ENCODE measurements at places on chromosomes 7 and 10.
A peak's percentile ranks its signal among the peaks of the same experiment; 100 is the strongest.

- DNase-seq: no peak
These were observed 763.4 kb downstream of the KCNMA1 start for GRCh38 chr10:76874176-76874575.

GRCh38 chr10:6108631-6109443 lies 20.0 kb downstream of the RBM17 start:
- peak; percentile 41 for DNase-seq

DNA sequence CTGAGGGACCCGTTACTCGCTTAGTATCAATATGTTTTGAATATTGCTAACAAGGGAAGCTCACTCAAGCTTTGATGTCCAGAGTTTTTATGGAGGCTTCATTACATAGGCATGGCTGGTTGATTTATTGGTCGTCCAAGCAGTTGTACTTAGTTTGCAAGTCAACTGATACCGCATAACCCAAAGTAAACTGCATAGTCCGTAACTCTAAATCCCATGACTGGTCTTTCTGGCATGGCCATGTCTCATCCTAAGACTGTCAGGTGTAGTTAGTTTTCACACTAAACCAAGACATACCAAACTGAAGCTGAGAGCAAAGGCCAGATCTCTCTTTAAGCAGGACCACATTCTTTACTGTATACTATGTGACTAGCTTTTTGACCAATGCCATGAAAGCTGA lies 397.9 kb downstream of the TFEC start:
- no peak for DNase-seq

DNA sequence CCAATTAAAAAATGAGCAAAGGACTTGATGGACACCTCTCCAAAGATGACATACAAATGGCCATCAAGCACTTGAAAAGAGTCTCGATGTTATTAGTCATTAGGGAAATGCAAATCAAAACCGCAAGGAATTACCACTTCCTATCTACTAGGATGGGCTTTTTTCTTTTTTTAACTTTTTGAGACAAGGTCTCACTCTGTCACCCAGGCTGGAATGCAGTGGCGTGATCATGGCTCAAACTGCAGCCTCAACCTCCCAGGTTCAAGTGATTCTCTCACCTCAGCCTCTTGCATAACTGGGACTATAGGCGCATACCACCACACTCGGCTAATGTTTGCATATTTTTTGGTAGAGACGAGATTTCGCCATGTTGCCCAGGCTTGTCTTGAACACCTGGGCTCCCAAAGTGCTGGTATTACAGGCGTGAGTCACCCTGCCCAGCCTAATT lies 13.6 kb downstream of the NKX1-2 start:
- no peak for DNase-seq

DNA sequence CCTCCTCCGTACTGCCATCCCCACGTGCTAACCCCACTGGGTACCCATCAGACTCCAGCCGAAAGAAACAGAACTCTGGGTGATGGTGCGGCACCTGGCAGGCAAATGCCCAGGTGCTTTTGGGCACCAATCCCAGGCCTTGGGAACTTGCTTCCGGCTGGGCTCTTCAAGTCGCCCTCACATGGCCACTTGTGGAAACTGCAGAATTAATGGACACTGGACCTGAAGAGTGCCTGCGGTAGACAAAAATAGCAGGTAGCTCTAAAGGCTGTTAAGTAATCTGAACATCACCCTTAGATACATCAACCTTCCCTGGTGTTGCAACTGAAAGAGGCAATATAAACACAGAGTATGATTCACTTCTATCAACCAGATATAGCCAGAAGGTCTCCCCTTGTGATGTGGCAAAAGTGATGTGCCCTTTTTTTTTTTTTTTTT lies 644.4 kb downstream of the GRM8 start:
- DNase-seq: no peak

GRCh38 chr7:123548406-123548805 lies 9.2 kb downstream of the NDUFA5 start:
- no peak for DNase-seq

DNA sequence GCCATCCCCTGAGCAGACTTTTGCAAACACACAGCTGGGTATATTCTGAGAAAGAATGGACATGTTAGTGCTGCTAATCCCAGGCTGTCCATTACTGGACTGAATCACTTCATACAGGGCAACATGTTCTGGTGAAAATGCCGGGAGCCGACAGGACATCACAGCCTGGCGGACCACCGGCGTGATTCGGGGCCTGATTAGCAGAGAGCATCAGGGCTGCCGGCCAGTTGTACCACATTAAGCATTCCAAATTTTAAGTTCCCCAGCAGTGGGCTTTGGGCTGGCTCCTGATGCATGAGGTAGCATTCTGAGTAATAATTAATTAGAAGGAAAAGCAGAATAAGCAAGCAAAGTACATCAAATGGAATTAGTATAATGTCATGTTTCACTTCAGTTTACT lies 229.0 kb downstream of the GRID1 start:
- DNase-seq: no peak

DNA sequence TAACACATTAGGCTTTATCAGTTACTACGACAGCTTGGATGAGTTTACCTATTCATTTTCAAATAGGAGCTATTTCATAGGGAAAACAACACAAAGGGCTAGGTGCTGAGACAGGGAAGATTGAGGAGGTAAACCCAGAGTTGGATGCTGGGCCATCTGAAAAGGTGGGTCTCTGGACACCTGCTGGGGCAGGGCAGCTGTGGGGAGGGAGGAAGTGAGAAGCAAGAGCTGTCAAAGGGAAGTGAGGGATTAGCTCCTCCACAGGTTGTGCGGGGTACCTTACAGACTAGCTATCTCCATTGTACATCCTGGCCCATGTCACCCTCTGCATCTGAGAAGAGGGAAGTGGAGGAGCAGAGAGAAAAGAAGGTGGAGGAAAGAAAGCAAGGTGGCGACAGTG lies 48.9 kb downstream of the BLNK start:
- DNase-seq: no peak

DNA sequence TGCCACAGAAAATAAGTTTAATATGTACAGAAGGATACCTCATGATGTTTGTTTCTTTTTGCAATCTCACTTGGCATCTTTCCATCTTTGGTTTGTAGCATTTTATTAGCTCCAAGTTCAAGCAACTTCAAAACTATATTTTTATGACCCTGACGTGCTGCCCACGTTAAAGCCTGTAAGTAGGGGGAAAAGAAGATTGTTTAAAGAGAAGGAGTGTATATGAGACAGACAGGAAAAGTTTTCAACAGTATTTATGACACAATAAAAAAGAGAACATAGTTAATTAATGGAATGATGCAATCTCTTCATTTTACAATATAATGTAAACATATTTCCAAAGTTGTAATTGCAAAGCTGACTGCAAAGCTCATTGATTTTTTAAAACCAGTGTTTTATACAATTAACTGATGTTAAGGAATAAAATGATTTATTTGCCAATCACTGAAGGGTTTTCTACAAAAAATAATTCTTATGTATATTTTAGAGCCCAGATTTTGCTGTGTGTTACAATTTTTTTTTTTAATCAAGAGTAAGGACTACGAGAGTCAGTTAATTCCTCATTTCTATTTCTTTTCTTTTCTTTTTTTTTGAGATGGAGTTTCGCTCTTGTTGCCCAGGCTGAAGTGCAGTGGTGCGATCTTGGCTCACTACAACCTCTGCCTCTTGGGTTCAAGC lies 42.5 kb downstream of the ASZ1 start:
- no peak for DNase-seq
